NCI-H2029 treated with DMSO at 0.1 percent for 48 hours (cell line): ENCODE measurements at places on chromosomes 5 and 9.

- DNase-seq = no peak
Observed at GRCh38 chr9:88998911-88999310, 7.6 kb downstream of the S1PR3 start.

- DNase-seq = no peak
Observed at GRCh38 chr9:124843456-124844034, 9.7 kb upstream of the WDR38 start.

GRCh38 chr9:69176471-69177171 is 2.5 kb downstream of the TJP2 start:
- no peak for DNase-seq

DNA sequence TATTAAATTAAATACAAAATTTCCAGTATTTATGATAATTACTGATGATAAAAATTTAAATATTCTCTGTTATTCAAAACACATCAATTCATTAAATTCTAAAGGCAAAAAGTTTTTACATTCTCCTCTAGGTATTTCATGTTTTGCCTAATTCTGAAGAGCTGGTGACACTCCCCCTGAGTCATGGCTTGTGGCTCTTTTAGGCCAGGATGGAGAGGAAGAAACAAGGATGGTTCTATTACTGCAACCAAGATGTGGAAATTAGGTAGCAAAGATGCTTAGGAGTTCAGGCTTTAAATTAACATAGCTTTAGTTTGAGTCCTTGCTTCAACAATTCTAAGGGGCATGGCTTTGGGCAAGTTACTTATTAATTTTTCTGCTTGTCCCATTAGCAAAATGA is 1295.8 kb downstream of the EFNA5 start:
- DNase-seq = no peak

- DNase-seq = peak; percentile 77
Observed at GRCh38 chr9:136858844-136859757, 7.0 kb downstream of the MAMDC4 start.

DNA sequence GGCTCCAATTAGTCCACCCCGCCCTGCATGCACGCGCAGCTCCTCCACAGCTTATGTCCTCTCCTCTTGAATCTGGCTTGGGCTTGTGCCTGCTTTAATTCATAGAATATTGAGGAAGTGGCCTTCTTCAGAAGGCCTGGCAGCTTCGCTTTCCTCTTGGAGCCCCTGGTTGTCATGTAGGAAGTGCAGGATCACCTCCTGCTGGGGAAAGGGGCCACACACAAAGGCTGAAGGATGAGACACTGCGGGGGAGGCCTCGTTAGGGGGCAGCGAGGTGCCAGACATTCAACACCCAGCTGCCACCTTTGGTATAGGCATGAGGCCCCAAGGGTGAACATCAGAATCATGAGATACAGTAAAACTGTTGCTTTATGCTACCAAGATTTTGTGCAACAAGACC is 2.7 kb upstream of the CNOT6 start:
- DNase-seq = no peak

- DNase-seq = no peak
Observed at GRCh38 chr5:80825786-80826460, 134.2 kb upstream of the RASGRF2 start.

- DNase-seq = no peak
Observed at GRCh38 chr5:71533615-71534014, 53.5 kb upstream of the MCCC2 start.

- DNase-seq = no peak
Observed at GRCh38 chr5:90894866-90895420, 336.3 kb downstream of the ADGRV1 start.

DNA sequence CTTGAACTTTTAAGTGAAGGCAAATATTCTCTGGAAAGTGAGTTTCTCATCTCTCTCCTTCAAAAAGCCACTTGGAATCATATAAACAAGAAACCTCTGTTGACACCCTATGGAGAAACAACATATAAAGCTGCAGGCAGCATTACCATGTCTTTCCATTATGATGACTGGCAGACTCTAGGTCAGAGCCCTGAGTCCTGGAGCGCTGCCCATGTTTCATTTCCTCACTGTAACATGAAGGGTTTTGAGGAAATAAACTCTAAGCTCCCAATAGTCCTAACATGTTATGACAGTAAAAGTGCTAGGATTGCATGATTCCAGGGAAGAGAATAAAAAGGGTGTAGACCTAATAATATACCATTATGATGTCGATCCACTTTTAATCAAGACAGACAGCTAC is 220.6 kb downstream of the CTNND2 start:
- no peak for DNase-seq

DNA sequence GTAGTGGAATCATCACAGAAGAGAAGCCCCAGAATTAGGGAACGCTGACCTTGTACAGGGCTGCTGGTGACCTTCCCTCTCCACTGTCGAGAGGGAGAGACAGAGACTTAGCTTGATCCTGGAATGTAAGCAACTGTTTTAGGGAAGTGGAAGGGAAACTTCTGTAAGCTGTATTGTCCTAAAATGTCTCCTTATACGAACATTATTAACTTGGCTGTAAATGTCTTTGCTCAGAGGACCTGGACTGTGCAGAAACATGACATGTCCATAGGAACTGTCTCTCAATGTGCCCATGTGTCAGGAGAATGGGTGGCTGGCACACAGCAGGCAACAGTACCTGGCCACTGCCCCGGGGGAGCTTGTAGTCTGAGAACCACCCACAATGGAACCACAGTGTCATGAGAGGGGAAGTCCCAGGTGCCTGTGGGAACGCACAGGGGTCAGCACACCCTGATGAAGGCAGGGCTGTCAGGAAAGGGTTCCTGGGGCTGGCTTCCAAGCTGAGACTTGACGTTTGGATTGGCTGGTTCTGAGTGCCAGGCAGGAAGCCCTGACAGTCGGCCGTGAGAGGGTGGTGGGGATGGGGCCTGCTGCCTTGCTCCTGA is 34.0 kb downstream of the DAP start:
- DNase-seq = no peak

- no peak for DNase-seq
Observed at GRCh38 chr5:11398728-11399127, 505.5 kb downstream of the CTNND2 start.

- DNase-seq = no peak
Observed at GRCh38 chr5:125181955-125182354, 435.5 kb upstream of the ZNF608 start.

DNA sequence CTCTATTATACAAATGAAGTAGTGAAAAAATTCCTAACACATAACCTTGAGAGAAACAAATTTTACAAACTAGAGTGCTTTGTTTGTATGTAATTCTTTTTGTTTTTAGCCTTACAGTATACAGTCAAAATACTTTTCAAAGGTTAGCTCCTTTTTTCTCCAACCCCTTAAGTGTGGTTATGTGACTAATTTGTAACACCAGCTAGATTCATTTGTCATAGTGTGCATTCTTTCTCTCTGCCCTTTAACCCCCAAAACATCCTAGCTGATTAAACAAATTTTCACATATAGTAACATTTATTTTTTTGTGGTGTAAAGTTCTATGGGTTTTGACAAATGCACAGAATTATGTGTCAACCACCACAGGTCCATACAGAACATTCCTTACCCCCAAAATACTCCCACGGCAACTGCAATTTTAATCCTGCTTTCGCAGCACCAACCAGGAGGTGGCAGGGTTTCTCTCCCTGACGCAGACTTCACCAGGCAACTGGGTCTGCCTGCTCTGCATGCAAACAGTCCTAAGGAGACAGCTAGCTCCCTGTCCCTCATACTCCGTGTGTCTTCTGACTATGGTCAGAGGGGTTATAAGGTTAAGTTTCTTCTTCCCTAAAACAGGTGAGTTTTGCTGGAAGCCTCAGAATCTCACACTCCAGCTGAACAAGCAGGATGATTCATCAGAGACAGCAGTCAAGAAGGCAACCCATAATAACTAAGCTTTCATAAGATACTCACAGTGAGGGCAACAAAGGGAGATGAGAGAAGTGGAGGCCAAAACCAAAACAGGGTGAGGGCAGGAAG is 44.5 kb upstream of the NR5A1 start:
- peak; percentile 11 for DNase-seq

- no peak for DNase-seq
Observed at GRCh38 chr9:115891929-115892328, 261.7 kb upstream of the PAPPA start.

- no peak for DNase-seq
Observed at GRCh38 chr5:1240496-1241260, 15.5 kb downstream of the SLC6A18 start.

GRCh38 chr9:79166005-79166404 is 405.8 kb upstream of the TLE4 start:
- DNase-seq = no peak

- no peak for DNase-seq
Observed at GRCh38 chr9:89553451-89554010, 51.3 kb upstream of the GADD45G start.

DNA sequence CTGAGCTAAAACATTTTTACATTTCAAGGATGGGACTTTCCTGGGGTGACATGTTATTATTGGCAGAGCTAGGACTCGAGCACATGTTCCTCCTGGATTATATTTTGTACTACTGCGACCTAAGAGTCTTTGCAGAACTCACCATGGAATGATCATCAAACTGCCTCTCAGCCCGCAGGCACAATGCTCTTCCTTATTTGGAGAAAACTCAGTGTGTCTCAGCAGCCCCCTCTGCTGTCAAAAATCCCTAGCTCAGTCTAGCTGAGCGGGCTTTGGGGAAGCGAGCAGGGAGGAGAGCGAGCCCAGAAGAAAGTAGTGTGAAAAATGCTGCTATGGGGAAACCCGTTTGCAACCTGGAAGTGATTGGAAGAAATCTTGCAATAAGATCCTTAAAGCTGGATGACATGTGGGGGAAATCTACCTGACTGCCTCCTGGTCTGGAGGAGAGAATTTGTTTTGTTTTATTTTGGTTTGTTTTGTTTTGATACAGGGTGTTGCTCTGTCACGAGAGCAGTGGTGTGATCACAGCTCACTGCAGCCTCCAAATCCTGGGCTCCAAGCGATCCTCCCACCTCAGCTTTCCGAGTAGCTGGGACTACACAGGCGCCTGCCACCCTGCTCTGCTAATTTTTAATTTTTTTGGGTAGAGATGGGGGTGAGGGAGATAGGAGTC is 89.9 kb upstream of the CLINT1 start:
- DNase-seq = peak; percentile 68

DNA sequence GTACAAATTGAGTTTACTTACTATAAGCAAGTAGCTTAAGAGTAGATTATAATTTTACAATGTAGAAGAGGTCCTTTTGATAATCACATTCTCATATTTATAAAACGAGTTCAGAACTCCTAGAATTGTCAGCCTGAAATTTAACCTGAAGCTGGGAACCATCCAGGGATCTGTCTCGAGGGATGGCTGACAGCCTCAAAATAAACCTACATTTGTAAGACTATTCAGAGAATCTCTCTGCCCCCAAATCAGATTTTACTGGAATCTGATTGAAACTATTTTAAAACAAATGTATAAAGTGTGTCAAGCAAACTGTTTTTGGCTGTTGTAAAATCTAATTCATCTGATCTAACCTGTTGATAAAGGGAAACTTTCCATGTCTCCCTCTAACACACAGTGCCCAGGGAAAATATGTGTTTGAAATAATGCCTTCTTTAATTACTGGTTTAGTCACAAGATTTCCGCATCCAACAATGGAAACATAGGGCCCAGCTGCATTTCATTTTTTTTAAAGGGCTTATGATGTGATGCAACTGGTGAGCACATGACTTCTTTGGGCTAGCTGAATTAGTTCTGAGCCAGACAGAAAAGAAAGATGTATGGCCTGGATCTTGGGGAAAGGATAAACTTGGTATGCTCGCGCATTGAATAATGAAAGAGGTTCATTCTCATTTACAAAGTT is 30.3 kb downstream of the SLC25A46 start:
- no peak for DNase-seq

- DNase-seq = no peak
Observed at GRCh38 chr5:33067291-33067690, 356.2 kb downstream of the NPR3 start.

DNA sequence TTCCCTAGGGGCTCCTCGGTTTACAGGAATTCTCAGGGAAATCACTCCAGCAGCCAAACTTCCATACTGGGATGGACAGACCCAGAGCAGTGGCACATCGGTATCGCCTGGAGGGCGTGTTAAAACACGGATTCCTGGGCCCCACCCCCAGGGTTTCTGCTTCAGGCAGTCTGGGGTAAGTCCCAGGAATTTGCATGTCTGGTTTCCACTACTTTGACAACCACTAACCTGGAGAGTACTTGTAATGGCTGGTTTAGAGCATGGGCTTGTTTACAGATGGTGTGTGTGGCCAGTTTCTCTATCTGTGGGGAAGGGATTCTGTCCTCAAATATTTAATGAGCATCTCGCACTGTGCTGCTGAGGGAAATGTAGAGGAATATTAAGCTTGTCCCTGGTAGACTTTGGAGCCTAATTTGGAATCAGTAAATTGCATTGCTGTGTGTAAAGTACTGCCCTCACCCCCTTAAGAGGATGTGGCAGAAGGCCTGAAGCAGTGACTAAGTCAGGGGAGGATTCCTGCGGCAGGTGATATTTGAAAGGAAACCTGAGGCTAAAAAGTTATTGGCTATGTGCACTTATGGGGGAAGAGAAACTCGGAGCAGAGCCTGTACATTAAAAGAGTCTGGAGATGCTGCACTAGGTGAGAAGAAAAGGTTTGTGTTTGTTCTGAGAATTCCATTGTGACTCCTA is 18.6 kb upstream of the TJP2 start:
- DNase-seq = peak; percentile 60

GRCh38 chr5:169280286-169280685 is 20.7 kb downstream of the SLIT3 start:
- DNase-seq = no peak

DNA sequence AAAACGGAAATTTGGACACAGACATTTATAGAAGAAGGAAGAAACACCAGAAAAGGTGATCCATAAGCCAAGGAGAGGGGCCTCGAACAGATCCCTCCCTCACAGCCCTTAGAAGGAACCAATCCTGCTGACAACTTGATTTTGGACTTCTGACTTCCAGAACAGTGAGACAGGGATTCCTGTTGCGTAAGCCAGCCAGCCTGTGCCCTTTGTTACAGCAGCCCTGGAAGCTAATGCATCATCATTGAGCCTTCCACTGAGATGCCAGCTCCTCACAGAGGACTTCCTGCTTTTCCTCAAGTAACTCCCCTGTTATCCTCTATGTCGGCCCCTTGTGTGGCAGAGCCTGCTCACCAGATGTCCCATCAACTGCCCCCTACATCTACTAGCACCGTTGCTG is 94.1 kb downstream of the JMY start:
- no peak for DNase-seq

GRCh38 chr5:143309661-143310431 is 93.6 kb downstream of the NR3C1 start:
- no peak for DNase-seq

GRCh38 chr9:81424431-81424830 is 264.9 kb downstream of the TLE1 start:
- no peak for DNase-seq

DNA sequence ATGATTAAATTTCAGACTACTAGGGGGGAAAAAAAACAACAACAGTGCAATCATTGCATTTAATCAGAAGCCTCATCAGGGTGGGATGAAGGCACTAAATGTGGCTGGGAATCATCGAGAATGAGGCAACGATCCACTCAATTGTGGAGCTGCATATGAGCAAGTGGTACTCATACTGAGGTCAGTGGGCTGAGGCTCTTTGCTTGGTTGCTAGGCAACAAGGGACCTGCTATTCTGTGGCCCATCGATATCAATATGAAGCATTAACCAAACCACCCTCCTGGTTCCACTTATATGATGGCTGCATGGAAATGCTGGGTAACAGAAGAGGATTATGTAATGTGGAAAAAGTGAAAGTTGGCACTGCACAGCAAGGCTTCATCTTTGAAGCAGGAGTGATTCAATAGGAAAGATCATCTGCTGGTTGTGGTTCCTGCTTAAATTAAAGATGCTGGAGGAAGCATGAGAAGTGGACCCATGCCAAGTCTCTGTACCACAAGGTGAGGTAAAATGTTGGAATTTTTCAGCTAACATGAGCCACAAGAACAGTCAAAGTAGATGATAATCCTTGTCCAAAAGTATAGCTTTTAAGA is 159.8 kb upstream of the HMHB1 start:
- DNase-seq = no peak
